ENCODE measurements at places on chromosomes 4 and X.
A peak's percentile ranks its signal among the peaks of the same experiment; 100 is the strongest.

GRCh38 chrX:116317409-116317808, 119.0 kb upstream of the SLC6A14 start:
- DNase-seq: peak; percentile 11

DNA sequence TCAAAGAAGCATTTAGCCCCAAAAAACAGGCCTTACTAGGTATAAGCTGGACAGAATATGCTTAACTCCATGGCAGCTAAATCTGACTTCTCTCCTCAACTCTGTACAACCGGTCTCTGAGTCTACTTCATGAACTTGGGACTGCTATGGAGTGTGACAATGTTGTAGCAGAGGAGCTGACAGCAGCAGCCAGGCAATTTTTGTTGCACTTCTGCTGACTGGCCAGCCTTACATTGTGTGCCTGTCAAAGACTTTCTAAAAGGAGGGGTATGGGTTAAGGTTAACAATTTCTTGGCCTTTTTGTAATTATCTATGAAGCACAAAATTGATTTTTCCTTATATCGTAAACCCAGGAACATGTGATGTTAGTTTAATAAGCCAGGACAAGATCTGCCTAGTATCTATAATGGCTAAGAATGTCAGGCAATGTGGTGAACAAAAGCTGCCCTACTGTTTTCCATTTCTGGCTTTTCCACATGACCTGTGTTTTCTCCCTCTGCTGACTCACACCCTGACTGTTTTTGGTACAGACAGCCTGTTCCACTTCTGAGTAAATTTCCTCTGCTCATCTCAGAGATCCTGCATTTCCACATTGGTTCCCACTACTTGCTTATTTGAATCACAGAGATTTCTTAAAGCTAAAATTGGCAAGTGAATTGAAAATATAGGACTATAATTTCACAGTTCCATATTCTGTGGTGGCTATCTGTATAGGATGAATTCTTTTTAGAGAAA, 9.3 kb downstream of the NOX1 start:
- DNase-seq: no peak

- no peak for DNase-seq
Observed at GRCh38 chrX:34146906-34147305, 14.8 kb upstream of the FAM47A start.

DNA sequence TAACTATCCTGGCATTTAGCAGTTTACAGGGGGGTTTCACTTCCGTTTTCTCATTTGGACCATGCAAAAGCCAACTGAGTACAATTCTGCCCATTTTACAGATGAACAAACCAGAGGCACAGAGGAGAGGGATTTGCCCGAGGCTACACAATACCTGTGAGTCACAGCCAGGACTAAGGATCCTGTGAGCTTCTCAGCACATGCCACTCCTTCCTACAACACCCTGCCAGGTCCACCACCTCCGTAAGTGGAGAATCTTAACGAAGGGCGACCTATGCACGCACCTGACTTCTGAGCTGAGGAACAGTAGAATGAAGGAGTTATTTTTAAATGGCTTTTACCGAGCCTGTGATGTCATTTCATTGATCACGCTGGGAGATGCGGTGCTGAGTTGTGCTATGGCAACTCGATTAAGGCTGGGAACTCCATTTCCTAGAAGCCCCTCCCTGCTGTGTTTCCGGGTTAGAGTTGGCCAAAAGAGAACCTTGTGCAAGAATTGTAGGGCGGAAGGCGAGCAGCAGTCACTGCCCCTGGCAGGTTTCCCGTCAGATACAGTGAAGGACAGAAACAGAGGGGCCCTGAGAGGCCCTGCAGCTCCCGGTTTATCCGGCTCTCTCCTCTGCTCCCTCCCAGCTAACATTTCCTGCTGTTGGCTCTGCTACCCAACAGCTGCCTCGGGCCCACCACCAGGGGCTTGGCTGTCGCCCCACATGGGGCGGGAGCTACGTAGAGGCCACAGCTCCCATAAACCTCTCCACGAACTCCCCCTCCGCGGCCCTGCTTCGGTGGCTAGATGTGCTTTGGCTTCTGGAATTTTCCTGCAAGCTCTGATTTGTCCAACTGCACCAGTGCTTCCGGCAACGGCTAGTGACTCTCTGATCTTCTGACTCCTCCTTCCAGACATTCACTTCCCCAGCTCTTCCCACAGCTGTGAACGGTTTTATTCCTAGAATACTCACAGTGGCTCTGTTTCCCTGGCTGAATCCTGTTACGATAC, 75.1 kb upstream of the USP9X start:
- DNase-seq: peak; percentile 76

GRCh38 chrX:98448524-98448923, 1564.8 kb downstream of the RPA4 start:
- no peak for DNase-seq

GRCh38 chr4:113256946-113257345, 207.5 kb downstream of the ANK2 start:
- DNase-seq: no peak

- DNase-seq: no peak
Observed at GRCh38 chrX:107452581-107452980, 3.1 kb downstream of the FRMPD3 start.
